ENCODE measurements at places on chromosomes 16 and 17.

DNA sequence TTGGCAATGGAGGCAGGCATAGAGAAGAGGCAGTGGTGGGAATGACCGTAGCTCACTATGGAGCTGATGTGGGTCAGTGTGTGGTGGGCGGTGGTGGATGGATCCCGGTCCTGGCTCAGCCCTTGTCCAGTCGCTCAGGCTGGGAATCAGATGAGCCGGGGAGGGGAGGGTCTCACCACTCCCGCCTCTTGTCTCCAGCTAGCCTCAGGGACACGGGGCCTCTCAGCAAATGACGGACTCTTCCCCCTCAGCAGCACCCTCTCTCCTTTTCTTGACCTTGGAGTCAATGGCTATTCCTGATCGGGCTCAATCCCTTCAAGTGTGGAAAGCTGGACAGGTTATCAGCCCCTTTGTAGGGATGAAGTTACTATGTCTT, 208.5 kb downstream of the NTN1 start:
- DNase-seq: no peak

DNA sequence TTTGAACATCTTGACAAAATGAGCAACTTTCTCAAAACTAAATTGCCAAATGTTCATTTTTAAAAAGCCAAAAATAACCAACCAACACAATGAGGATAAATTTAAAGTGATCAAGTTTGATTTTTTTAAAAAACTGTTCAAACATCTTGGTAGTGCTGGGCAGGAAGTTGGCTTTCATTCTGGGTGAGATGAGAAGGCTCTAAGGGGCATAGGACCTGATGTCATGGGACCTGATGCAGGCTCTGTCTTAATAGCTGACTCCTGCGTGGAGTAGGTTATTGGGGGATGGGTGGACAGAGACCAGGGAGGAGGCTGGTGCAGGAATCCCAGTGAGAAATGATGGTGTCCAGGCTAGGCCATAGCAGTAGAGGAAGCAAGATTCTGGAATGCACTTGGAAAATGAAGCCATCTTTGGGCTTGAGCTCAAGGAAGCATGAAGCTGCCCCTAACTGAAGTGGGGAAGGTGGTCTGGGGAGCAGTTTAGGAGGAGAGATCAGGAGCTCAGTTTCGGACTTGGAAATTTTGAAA, 20.4 kb downstream of the NLRC5 start:
- DNase-seq: no peak

- DNase-seq: no peak
Observed at GRCh38 chr16:1571012-1571671, 37.7 kb downstream of the TMEM204 start.

- no peak for DNase-seq
Observed at GRCh38 chr17:55518510-55518909, 7.3 kb upstream of the SMIM36 start.

DNA sequence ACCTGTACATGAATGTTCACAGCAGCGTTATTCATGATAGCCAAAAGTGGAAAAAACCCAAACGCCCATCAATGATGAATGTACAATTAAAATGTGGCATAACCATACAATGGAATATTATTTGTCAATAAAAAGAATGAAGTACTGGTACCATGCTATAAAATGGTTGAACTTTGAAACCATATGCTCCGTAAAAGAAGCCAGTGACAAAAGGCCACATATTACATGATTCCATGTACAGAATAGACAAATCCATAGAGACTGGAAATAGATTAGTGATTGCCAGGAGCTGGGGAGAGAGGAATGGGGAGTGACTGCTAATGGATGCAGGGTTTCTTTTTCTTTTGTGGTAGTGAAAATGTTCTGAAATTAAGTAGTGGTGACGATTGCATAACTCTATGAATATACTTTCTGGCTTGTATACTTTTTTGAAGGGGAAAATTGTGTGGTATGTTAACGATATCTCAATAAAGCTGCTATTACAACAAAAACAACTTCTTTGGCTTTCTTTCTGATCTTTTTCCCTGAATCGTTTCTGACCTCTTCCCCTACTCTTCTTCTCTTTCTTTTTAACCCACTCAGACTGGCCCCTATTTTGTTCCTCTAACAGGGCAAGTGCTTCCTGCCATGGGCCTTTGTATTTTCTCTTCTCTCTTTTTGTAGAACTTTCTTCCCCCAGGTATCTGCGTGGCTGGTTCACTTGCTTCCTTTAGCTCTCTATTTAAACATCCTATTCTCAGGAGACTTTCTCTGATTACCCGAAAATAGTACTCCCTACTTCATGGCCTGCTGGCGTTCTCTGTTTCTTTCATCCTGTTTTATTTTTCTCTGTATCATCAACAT, 67.9 kb downstream of the FTO start:
- no peak for DNase-seq

GRCh38 chr16:69501956-69502745, 63.6 kb upstream of the NFAT5 start:
- no peak for DNase-seq

DNA sequence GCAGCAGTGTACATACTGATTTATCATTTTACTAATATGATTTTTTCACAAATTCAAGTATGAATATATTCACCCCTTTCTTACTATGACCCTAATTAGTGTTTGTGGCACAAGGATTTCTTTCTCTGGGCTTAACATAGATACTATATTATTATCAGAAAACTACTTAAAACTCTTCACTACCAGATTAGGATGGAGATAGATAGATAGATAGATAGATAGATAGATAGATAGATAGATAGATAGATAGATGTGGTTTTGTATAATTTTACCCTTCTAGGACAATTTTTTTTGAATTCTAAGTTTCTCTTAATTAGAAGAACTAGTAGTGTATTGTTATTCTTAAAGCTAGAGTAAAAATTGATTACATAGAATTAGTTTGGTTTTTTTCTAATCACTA, 49.6 kb downstream of the VMP1 start:
- DNase-seq: no peak

- DNase-seq: no peak
Observed at GRCh38 chr16:31080756-31081419, 6.7 kb downstream of the ZNF646 start.

Data from cerebellar nuclear complex (tissue), 1 donor.